ENCODE measurements at places on chromosomes 12 and 14.

DNA sequence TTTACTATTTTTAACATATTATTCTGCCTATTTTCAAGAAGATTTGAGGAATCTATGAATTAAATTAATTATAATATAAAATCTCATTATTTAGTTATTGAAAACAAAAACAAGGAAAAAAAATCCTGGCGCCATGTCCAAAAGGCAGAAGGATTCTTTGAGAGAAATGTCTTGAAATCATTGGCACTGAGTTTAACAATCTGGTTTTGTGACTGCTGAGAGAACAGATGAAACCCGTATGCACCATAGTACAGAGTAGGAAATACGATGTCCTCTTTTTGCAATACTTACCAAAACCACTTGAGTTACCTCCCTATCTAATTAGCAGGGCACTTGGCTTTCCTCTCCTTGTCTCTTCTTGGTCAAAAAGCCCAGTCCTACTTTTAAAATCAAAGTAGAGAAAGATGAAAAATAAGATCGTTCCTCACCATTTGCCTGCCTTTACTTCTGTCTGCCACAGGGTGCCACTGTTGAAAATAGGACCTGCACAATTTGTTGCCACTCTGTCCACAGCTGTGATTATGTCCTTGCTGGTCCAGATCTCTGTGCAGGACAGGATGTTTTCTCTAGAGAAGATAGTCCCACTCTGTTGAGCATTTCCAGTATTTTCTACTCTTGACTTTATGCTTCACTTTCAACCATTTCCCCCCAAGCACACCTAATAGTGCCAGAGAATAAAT is 179.7 kb downstream of the PDZRN4 start:
- DNase-seq: no peak

GRCh38 chr14:33444136-33444535 is 505.5 kb downstream of the NPAS3 start:
- no peak for DNase-seq

DNA sequence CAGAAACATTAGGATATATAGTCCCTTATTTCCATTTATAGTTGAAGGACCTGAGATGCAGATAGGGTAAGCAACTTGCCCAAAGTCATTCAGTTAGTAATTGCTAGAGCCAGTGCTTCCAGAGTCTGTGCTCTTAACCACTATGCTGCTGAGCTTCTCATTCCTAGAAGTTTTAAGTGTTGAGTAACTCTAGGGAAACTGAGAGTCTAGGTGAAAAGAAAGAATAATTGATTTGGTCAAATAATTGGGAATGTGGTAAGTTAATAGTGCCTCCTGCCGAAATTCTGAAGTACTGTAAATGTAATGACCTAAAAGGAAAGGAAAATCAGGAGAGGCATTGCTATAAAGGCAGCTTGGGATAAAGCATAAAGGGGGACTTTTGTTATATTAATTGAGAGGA is 14.1 kb downstream of the PYROXD1 start:
- no peak for DNase-seq

DNA sequence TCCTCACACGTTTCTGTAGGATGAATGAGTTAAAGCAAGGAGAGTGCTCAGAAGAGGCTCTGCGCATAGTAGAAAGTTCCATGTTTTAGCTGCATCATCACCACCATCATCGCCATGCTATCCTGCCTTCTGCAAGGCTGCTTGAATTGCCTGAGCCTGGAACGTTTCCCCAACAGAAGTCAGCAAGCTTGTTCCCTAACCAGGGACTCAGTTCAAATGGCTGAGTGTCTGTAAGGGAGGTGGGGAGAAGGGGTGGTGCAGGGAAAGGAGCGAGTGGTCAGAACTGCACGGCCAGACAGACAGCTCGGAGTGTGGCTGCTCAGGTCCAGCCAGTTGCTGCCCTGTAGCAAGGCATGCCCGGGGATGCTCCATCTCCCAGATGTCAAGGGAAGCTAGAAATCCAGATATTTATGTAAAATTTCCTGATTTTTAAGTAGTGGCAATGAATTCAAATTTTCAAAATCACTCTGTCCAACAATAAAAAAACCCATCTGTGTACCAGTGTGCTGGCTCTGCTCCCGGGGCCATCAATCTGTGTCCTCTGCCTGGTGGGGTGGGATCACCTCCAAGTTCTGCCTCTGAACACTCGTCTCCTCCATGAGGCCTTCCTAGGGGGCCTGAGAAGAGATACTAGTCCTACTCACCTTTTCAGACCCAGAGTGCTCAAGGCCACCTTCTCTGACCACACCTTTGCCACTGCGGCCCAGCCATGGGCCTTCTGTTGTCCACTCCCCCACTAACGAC is 162.7 kb downstream of the FOXN3 start:
- no peak for DNase-seq

- DNase-seq: no peak
These were observed 39.4 kb downstream of the ADGRD1 start for GRCh38 chr12:130992979-130993538.

GRCh38 chr12:105281694-105282049 is 45.7 kb upstream of the APPL2 start:
- no peak for DNase-seq

DNA sequence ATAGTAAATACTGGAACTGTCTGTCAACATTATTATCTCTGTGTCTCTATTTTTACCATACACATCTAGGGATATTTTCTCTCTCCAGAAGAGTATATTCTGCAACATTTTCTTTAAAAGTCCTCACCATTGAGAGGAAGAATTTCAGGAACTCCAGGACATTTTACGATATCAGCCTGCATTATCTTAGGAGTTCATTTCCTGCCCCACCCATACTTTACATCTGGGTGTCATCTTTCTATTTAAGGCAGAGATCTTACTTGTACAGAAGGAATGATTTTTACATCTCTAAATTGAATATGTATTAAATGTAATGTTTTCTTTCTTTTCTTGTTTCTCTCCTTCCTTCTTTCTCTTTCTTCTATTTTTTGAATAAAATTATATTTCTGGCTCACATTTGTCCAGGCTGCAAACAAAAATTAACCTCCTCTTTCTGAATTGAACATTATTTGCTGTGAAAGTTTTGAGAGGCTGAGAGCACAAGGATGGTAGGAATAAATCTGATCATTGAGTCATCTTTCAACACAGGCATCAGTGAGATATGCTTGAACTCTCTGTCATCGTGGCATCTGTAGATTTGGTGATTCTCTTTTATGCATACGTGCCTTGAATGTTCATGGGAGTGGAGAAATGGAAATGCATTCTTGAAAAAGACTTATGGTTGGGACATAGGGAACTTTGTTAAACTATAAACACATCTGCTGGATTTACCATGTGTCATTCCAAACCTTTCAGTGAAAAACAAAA is 753.6 kb downstream of the SLC16A7 start:
- no peak for DNase-seq

GRCh38 chr12:131910302-131911027 is 16.0 kb downstream of the ULK1 start:
- no peak for DNase-seq

GRCh38 chr14:76775695-76776427 is 14.6 kb downstream of the VASH1 start:
- no peak for DNase-seq

- no peak for DNase-seq
These were observed 5.3 kb downstream of the LRP1-AS start for GRCh38 chr12:57142121-57142520.

- no peak for DNase-seq
These were observed 864.6 kb upstream of the SEL1L start for GRCh38 chr14:82398256-82398655.

GRCh38 chr12:9933958-9934357 is 1.8 kb upstream of the CLEC2A start:
- DNase-seq: no peak

DNA sequence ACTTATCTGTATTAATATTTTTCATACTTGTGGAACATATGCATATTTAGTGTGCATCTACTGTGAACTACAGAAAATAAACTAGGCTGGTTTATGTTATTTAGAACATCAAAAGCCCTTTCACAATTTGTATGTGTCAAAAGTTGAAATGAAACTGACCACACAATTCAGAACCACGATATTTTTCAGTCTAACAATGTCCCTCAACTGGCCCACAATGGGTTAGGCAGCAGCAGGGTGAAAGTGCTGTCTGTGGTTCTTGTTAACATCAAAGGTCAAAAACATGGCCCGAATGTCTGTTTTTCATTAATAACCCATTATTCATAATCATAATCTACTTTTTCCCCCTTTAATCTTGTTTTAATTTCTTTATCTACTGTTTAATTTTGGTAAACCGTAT is 559.9 kb upstream of the ATP2B1 start:
- DNase-seq: no peak

DNA sequence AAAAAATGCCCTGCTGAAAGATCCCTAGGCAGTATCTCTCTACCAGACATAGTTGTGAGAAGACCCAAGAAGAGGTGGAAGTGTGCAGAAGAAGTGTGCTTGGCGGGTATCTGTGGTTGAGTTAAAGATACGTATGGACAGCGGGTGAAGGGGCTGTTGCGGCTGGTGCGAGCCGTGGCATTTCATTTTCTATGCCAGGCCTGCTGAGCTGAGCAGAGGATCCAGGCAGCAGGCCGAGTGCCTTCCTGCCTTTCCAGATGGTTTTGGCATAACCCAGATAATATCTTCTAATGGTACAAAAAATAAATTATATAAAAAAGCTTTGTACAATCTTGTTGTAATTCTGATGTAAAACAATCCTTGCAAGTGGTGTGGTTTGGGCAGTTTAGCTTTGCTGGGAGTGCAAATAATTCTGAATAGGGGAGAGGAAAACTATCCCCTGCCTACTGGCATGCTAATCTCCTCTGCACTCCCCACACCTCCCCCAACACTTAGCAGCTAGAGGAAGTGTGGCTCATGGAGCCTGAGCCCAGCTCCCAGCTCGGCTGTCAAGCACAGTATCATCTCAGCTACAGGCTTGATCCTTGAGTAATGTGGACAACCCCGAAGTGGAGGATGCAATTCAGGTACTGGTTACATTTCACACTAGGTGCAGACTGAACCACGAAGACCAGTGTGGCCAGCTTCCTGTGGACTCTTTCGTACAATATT is 168.9 kb downstream of the VRK1 start:
- DNase-seq: no peak

- no peak for DNase-seq
These were observed 15.1 kb upstream of the GRIP1 start for GRCh38 chr12:66693901-66694513.

- DNase-seq: no peak
These were observed 7.6 kb upstream of the AEBP2 start for GRCh38 chr12:19431407-19432308.

DNA sequence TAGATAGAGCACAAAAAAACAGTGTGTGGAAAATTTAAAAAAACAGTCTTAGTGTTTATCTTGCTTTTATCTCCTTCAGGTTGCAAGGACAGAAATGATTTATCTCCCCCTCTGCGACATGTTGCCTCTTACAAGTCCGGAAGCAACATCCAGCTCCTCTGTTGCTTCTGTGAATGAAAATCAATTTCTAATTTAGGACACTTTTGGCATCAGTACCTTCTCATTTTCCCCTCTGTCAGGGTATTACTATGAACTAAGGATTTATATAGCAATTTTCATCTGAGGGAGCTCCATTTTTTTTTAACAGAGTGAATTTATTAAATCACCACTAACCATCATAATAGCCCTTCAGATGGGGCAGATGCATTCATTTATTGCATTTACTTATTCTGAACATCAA is 116.6 kb upstream of the PLXNC1 start:
- no peak for DNase-seq

DNA sequence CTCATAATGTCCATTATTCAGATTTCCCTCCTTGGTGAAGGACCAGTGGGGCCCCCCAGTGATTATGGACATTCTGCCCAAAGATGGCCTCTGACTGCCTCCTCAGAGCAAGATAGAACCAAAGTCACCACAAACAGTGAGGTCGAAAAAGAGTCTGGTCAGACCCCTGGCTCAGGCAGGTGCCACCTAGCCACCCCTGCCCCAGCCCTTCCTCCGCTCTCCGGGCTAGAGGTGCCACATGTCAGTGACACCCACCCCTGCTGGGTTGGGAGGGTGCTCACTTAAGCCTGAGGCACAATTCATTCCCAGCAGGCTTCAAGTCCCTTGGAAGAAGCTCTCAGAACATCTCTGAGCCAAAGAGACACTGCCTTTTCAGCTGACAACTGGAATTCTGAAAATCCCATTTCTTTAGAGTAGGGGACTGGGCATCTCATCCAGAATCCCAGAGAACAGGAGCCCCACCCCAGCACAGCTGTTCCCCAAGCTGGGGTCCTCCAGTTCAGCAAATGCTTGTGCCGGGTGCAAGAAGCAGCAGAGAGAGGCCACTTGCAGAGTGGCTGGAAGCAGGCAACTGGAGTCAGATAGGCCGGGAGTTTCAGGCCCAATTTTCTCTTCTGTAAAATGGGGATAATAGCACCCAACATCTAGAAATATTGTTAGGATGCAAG is 50.3 kb downstream of the ISCA2 start:
- no peak for DNase-seq

GRCh38 chr14:73462048-73462715 is 3.8 kb upstream of the NUMB start:
- DNase-seq: no peak

- DNase-seq: no peak
These were observed 60.7 kb upstream of the PYGL start for GRCh38 chr14:51004801-51005526.

DNA sequence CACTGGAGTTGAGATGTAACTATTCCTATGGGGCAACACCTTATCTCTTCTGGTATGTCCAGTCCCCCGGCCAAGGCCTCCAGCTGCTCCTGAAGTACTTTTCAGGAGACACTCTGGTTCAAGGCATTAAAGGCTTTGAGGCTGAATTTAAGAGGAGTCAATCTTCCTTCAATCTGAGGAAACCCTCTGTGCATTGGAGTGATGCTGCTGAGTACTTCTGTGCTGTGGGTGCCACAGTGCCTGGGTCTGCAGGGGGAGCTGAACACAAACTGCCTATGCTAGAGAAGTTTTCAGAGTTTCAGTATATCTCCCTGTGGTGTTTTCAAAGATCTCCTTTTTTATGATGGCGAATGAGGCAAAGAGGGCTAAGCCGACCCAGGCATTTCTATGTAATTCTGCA is 179.2 kb upstream of the OR4E1 start:
- DNase-seq: no peak

GRCh38 chr12:99618657-99619056 is 28.9 kb upstream of the GARIN6 start:
- no peak for DNase-seq

DNA sequence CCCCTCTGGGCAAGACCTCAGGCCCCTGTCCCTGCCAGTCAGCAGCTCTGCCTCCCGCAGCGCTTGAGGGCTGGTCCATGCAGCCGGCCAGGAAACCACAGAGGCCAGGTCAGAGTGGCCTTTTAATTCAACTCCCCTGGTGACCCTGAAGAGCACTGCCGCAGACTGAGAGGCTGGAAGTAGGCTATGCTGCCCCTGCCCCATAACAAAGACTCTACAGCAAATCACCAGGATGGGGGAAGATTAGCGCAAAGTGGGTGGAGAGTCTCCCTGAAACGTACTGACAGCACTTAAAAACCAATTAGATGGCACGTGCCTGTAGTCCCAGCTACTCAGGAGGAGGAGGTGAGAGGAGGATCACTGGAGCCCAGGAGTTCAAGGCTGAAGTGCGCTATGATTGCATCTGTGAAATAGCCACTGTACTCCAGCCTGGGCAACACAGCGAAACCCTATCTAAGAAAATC is 70.5 kb downstream of the ITPK1 start:
- no peak for DNase-seq

DNA sequence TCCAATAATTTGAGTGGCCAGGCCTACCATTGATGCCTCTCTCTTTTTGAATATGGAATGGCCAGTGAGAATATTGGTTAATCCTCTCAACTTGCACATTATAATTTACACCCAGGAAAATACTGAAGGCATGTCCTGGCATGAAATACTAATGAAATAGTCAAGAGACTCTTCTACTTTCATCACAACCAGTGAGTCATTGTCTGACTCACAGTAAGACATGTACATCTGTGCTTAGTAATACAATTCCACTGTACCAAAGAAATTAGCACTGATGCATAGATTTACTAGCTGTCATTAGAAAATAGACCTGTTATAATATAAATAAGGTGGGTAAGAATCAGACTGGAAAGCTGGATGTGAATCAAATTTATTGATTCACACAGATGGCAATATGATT is 31.6 kb downstream of the KCNC2 start:
- DNase-seq: no peak

Data from effector memory CD4-positive, alpha-beta T cell (primary cell).